ENCODE measurements at places on chromosomes 13 and 19. TPM values are rescaled to one million over a fixed set of nuclear protein-coding genes. Genes with fewer than 3 reads are reported as not detected.

The ZNF468 gene
- total RNA-seq: 24.2 TPM

DNA sequence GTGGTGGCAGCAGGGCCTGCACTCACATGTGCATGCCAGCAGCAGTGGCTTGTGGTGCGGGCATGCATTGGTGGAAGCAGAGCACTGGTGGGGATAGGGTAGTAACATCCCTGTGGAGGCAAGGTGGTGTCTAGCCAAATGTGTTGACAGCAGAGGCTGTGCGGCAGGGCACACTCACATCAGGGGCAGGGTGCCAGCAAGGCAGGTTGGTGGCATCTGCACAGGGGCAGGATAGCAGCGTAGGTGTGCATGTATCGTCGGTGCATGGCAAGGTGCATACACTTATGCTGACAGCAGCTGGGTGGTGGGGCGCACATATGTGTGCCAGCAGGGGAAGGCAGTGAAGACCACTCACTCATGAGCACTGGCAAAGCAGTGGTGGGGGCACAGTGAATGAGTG is 211.5 kb upstream of the CSNK1A1L start:
- no peak overlapping the region for H3K4me3 ChIP-seq
- no peaks in the 10 kb centered on the region for H3K4me1 ChIP-seq
- no peak overlapping the region for H3K27ac ChIP-seq

DNA sequence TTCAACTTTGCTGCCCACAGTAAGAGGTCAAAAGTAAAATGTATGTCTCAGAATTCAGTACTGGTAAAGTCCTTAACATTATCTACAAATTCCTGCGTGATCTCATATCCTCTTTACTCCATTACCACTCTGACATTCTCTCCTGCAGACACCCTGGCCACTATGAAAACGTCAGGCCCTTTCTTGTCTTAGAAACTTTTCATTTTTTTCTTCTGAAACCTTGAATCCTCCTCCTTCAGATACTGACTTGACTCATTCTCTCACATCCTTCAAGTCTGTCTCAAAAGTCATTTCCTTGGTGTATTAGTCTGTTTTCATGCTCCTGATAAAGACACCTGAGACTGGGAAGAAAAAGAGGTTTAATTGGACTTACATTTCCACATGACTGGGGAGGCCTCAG is 262.3 kb downstream of the POU4F1 start:
- no peak for DNase-seq
- no peaks in the 10 kb centered on the region for H3K36me3 ChIP-seq
- H3K4me1 ChIP-seq: no peaks in the 10 kb centered on the region
- H3K4me3 ChIP-seq: no peak overlapping the region
- H3K27ac ChIP-seq: no peak overlapping the region

DNA sequence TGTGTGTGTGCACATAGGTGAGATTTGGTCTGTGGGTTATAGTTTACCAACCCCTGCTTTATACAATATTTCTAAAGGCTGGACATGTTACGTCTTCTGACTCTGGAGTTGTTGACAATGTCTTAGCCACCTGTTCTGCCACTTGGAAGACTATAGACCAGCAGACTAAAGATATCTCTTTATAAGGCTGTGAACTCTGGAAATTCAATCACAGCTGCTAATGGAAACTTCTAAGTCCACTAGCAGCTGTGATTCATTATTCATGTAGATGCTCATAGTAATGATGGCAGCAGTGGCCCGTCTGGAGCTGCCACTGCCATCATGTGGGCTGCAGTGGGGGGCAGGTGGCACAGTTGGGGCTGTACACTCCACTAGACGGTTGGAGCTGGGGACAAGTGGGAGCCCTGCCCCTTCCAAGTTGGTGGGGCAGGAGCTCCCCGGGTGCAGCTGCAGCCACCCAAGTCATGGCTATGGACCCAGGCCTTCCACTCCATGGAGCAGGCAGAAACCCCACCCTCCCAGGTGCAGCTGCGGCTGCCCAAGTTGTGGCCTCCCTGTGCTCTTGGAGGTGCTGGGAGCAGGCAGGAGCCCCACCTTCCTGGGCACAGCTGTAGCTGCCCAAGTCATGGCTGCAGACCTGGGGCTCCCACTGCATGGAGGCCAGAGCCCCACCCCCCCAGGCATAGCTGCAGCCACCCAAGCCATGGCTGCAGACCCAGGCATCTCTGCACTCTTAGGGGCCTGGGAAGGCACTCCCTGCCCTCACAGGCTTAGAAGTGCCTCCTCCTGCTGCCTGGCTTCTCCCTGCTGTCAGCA is 8.8 kb downstream of the IGFL4 start:
- H3K27me3 ChIP-seq: peaks cover 7% of the 10 kb centered on the region
- peaks cover 1% of the 10 kb centered on the region for H3K4me1 ChIP-seq
- H3K4me3 ChIP-seq: no peak overlapping the region
- H3K27ac ChIP-seq: no peak overlapping the region
- DNase-seq: no peak

GRCh38 chr13:74669149-74669548 is 534.9 kb upstream of the KLF12 start:
- no peak overlapping the region for H3K4me3 ChIP-seq
- no peak overlapping the region for H3K27ac ChIP-seq
- H3K36me3 ChIP-seq: no peaks in the 10 kb centered on the region
- peaks cover 4% of the 10 kb centered on the region for H3K27me3 ChIP-seq

DNA sequence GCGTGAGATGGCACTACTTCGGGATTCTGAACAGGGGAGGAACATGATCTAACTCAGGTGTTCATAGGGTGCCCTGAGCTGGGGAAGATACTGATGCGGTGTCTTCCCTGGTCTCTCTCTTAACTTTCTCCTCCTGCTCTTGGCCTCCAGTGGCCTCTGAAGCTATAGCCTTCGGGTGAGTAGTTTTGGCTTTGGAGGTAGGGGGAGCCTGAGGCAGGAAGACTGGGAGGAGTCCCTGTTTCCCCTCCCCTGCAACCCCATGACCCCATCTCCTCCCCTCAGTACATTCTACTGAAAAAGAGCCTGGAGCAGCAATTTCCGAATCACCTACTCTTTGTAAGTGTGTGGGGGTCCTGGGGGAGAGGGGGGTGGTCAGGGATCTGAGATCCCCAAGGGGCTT is 3.5 kb downstream of the SELENOV start:
- H3K27ac ChIP-seq: no peak overlapping the region
- H3K36me3 ChIP-seq: peaks cover 1% of the 10 kb centered on the region
- H3K27me3 ChIP-seq: peaks cover 46% of the 10 kb centered on the region
- no peak for DNase-seq
- no peak overlapping the region for H3K4me3 ChIP-seq

- no peaks in the 10 kb centered on the region for H3K27me3 ChIP-seq
- peaks cover 16% of the 10 kb centered on the region for H3K4me1 ChIP-seq
- no peak for DNase-seq
- H3K36me3 ChIP-seq: peaks cover 9% of the 10 kb centered on the region
- no peak overlapping the region for H3K27ac ChIP-seq
Measured at GRCh38 chr19:47379381-47379938, 30.3 kb downstream of the DHX34 start.

GRCh38 chr13:27038323-27038722 is 133.3 kb downstream of the USP12 start:
- H3K27me3 ChIP-seq: peaks cover 26% of the 10 kb centered on the region
- no peaks in the 10 kb centered on the region for H3K36me3 ChIP-seq
- H3K4me3 ChIP-seq: no peak overlapping the region
- H3K27ac ChIP-seq: no peak overlapping the region
- no peak for DNase-seq

DNA sequence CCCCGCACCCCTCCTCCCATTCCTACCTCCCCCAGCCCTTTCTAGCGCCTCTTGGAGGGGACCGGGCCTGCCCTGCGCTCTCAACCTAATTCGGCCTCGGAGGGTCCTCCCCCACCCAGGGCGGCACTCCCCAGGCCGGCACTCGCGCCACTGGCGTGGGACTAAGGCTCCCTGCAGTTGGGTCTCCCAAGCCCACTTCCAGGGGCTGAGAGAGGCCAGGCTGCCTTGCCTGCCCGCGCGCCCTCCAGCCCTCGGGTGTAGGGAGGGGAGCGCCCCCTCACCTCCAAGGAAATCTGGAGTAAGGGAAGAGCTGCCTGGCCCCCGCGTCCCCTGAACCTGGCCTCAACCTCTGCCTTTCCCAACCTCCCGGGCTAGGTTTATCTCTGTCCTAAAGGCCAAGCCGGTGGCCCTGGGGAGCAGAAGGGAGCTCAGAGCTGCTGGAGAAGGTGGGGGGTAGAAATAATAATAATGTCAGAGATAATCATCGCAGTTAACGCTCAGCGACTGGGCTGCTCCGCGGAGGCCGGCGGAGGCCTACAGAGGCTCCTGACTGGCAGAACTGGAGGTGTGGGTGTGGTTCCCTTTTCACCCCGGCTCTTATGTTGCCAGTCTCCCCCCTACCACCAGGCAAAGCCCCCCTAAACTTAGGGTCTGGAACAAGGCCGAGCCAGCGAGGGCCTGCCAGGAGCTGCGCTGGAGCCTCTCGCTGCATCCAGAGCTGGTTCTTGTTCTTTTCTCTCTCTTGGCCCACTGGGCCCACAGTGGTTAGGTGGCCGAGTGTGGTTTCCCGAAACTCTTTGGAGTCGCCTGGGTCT is 9.6 kb downstream of the ZIC2 start:
- peak; percentile 31 for DNase-seq
- no peak overlapping the region for H3K4me3 ChIP-seq
- peaks cover 96% of the 10 kb centered on the region for H3K27me3 ChIP-seq
- H3K27ac ChIP-seq: no peak overlapping the region

DNA sequence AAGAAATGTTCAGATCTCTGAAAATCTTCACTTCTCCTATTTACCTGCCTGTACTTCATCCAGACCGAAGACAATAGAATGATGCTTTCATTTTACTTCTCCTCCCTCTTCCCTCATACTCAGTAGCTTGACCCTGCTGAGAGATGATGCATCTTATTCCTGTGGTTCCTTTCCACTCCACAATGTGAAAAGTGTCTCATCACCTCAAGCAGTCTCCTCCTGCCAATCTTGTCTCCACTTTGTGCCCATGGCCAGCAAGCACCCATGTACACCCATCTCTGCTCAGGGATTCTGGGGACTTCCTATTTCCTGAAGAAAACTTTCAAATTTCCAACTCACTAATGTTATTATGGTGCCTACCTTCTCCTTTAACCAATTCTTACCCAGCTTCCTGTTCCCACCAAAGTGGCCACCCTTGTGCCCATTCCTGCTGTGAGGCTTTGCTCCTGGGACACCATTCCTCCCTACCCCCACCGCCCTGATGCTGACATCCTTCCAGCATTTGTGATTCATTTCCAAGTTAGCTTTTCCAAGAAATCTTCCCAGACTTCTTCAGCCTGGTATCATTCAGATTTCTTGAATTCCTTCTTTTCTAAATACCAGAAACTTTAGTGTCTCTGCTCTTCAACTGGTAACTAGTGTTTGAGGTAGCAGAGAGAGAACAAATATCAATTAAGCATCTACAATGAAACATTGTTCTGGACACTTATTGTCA is 212.5 kb downstream of the POSTN start:
- H3K27ac ChIP-seq: no peak overlapping the region
- no peaks in the 10 kb centered on the region for H3K27me3 ChIP-seq
- H3K4me1 ChIP-seq: no peaks in the 10 kb centered on the region
- H3K36me3 ChIP-seq: no peaks in the 10 kb centered on the region
- no peak overlapping the region for H3K4me3 ChIP-seq
- no peak for DNase-seq
